ENCODE measurements at places on chromosomes 7 and 10.

DNA sequence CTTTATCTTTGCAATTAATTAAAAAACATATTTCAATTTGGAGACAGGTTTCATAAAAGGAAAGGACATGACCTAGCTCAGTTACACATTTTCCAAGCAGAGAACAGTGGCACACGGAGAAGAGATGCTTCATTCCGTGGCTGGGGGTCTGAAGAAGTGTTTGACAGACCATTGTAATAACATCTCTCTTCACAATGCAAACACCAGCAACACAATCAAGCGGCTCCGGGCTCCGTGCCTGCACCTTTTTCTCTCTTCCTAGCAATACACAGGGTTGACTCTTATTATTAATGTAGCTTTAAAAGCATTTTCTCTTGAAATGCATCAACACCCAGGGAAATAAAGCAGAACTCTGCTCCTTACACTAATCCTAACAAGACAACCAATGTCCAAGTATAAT is 261.0 kb upstream of the AOAH start:
- no peak for DNase-seq

DNA sequence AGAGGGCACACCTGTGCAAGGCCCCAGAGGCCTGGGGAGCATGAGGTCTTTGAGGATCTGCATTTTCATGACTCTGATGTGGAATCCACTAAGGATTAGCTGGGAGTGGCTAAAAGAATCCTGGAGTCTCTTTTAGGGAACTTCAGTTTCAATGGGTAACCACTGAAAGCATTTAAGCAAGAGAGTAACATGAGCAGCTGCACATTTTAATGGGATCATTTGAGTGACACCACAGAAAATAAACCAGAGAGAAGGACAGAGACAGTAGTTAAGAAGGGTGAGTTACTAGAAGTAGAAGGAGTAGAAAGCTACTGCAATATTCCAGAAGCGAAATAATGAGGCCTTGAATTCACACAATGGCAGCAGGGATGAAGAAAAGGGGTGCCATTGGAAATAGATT is 5.2 kb downstream of the GOT1 start:
- DNase-seq, result no peak

- no peak for DNase-seq
Observed at GRCh38 chr10:29501692-29502091, 133.1 kb downstream of the SVIL start.

GRCh38 chr7:1458683-1459511 is at the start of gene MICALL2:
MICALL2 (minus strand) TSS chr7:1459470; CDS start chr7:1459326, 144 bp downstream.
- no peak for DNase-seq

DNA sequence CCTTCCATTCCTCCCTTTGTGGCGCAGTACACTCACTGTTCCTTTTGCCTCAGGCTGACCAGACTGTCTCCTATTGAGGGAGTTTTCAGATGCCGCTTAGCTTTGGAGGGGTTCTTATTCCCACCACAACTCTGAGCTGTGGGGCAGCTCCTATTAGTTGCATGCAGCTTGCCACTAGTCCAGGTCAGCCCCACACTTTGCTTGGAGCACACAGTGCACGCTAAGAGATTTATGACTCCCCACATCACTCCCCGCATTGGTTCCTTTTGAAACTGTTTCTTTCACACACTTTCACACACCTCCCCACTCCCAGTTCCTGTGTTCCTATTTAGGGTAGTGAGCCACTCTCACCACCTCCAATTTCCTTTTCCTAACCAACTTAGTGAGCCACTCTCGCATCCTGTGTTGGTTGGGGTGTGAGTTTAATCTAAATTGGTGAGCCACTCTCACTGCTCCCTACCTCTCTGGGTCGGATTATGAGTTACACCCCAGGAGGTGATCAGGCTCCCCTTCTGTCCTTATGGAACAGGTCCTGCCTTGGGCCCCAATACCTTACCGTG is 10.4 kb upstream of the ZNF485 start:
- DNase-seq, result no peak

All from esophagus squamous epithelium (tissue), 5 donors.